ENCODE measurements at places on chromosomes 11 and 22.

DNA sequence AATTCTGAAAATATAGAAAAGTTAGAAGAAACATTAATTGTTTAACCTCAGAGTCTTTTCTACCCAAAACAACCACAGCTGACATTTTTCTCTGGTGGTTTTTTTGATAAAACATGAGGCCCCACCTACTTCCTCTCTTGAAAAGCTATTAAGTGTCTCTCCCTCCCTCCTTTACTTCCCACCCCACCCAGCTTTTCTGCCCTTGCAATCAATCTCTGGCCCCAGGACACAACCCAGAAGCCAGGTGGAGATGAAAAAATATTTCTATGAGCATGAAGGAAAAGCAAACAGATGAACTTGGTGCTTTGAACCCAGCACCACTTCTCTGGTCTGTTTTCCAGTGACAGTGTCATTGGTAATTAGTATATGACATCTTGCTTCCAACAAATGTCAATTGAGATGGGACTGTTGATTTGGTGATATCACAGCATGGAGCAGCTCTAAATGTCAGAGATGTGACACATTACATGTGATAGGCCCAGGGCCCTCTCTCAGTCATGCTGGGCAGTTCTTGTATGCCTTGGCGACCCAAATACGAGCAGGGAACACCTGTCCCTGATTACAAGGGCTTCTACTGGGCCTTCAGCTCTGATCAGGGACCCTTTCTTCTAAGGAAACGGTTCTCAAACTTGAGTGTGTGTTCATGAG, 23.9 kb upstream of the TMPRSS13 start:
- peak overlapping the region; percentile 70 for H3K27ac ChIP-seq
- no peaks in the 10 kb centered on the region for H3K27me3 ChIP-seq
- peaks cover 13% of the 10 kb centered on the region for H3K36me3 ChIP-seq
- H3K4me3 ChIP-seq, result peak overlapping the region; percentile 48
- DNase-seq, result no peak
- peaks cover 63% of the 10 kb centered on the region for H3K4me1 ChIP-seq

DNA sequence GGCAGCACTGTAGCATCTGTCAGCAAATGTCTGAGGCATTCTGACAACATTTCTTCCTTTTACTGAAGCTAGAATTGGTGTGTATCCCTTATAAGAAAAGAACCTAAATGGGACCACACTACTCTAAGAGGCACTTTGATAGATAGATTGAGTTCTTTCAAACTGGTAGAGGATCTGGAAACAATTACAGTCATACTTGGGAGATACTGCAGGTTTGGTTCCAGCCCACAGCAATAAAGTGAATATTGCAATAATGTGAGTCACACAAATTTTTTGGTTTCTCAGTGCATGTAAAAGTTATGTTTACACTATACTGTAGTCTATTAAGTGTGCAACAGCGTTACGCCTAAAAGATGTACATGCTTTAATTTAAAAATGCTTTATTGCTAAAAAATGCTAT, 96.9 kb downstream of the SBF2 start:
- no peak for DNase-seq
- H3K4me1 ChIP-seq, result no peaks in the 10 kb centered on the region
- H3K27ac ChIP-seq, result no peak overlapping the region
- H3K36me3 ChIP-seq, result no peaks in the 10 kb centered on the region
- H3K27me3 ChIP-seq, result peaks cover 2% of the 10 kb centered on the region

DNA sequence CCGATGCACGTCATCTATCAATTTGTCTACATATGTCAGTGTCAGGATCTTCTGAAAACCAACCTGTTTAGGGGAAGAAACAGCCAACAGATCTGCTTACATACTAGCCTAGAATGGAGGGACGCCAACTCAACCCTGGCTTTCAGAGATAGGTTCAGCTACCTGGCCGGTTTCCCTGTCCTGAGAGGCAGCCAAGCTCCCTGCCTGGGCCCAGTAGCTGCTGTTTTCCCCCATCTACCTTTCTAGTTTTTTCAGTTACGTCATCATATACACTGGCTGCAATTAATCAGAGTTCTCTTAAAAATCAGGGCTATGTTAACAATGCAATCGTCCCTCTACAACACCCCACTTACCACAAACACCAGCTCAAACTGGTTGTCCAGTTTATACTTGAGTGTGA, 1.0 kb downstream of the SRPRA start:
- no peaks in the 10 kb centered on the region for H3K27me3 ChIP-seq
- peaks cover 45% of the 10 kb centered on the region for H3K4me1 ChIP-seq
- peak overlapping the region; percentile 96 for H3K27ac ChIP-seq
- peak overlapping the region; percentile 99 for H3K4me3 ChIP-seq
- peaks cover 54% of the 10 kb centered on the region for H3K36me3 ChIP-seq

- H3K27me3 ChIP-seq, result no peaks in the 10 kb centered on the region
- no peak overlapping the region for H3K4me3 ChIP-seq
- no peaks in the 10 kb centered on the region for H3K36me3 ChIP-seq
- H3K27ac ChIP-seq, result peak overlapping the region; percentile 91
- H3K4me1 ChIP-seq, result peaks cover 14% of the 10 kb centered on the region
These were observed 4.2 kb upstream of the LRFN4 start for GRCh38 chr11:66852466-66853241.

- no peak overlapping the region for H3K4me3 ChIP-seq
- H3K27me3 ChIP-seq, result no peaks in the 10 kb centered on the region
- DNase-seq, result no peak
These were observed 6.0 kb downstream of the PDXP start for GRCh38 chr22:37664249-37665101.

- no peak within 1 kb of the TSS for H3K27ac ChIP-seq
- no peak within 1 kb of the TSS for H3K4me3 ChIP-seq
These were observed at the start of gene TMPRSS5 for GRCh38 chr11:113705871-113706655. Gene TMPRSS5 (minus strand): TSS chr11:113706308. CDS start chr11:113706224, 84 bp downstream.

- H3K36me3 ChIP-seq, result no peaks in the 10 kb centered on the region
- peaks cover 23% of the 10 kb centered on the region for H3K27me3 ChIP-seq
- DNase-seq, result no peak
- H3K27ac ChIP-seq, result no peak overlapping the region
- no peaks in the 10 kb centered on the region for H3K4me1 ChIP-seq
These were observed 138.8 kb downstream of the ARHGAP20 start for GRCh38 chr11:110573411-110573810.

Measured in activated T-helper 1 cell treated with anti-CD3 and anti-CD28 coated beads, Interleukin-12 subunit alpha, Interleukin-12 subunit beta, Interleukin-2, Interleukin-4 antibody, amounts not matched to agents 30 ng/mL and 10 ng/mL and 1 ng/mL, durations not matched to agents 14 hours and 24 hours and 36 hours (primary cell).